Adipose tissue (tissue), 3 donors: ENCODE measurements at places on chromosomes 2 and 18. TPM values are rescaled to one million over a fixed set of nuclear protein-coding genes. Genes with fewer than 3 reads are reported as not detected.

SLC19A3 gene
- polyA plus RNA-seq = 2.1 TPM

ITPRIPL1 gene
- polyA plus RNA-seq = 1.2 TPM

PLEK gene
- polyA plus RNA-seq = 18.2 TPM

REG3G gene
- polyA plus RNA-seq = 3,705 TPM

GALNT3 gene
- 1.0 TPM for polyA plus RNA-seq
